Jurkat, Clone E6-1 (cell line): ENCODE measurements at places on chromosomes 12 and 14.

DNA sequence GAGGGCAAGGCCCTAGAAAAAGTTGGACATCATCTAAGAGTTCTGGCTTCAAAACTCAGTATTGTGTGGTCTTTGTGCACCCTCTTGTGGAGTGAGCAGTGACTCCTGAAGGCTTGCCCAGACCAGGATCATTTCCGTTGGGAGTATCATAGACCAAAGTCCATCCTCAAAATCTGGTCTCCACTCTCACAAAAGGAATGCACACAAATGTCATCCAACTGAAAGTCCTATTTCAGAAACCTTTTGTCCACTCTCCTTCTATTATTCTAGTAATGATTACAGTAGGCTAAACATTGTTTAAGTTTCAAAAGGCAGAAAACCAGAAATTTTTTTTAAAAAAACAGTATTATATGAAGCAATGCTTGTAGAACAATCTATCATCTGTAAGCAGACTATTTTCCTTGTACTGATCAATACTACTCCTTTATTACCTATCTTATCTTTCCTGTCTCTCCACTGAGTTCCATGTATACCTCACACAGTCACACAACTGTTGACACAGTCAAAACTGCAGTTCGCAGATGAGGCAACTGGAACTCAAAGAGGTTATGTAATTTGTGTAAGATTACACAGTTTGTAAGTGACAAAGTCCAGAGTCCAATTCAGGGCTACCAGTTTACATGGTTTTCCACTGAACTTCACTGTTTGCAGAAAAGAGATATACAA, 41.4 kb downstream of the COX16 start:
- DNase-seq = peak; percentile 12

DNA sequence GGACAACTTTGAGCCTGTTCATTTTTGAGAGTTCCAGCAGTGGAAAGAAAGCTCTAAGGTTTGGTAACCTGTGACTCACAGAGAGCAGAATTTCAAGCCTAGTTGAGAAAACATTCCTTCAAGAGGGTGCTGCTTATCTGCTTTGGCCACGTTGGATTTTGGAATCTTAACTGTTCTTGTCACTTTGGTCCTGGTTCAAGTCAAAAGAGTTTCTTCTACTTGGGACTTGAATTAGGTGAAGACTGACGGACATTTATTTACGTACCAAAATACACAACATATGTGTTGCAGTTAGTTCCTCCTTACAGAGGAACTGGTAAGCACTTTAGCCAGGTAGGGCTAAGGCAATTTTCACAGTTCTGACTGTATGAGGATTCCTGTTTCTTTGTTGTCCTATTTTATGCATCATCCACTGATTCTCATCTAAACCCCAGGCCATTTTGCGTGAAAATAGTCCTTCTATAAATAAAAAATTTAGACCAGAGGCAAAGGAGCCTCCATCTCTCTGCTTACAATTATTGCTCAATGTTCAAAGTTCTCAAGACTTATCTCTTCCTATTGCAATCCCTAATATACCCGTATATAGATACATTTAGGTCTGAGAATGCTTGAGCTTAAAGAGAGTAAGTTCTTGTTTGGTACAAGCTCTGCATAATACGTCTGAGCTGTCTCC, 580.9 kb downstream of the DIO2 start:
- no peak for DNase-seq

- DNase-seq = no peak
Observed at GRCh38 chr12:85279449-85280164, 413 bp upstream of the ALX1 start.

GRCh38 chr12:104748790-104749189, 209.3 kb downstream of the SLC41A2 start:
- DNase-seq = no peak

- DNase-seq = no peak
Observed at GRCh38 chr14:32669391-32669790, 269.3 kb upstream of the NPAS3 start.

DNA sequence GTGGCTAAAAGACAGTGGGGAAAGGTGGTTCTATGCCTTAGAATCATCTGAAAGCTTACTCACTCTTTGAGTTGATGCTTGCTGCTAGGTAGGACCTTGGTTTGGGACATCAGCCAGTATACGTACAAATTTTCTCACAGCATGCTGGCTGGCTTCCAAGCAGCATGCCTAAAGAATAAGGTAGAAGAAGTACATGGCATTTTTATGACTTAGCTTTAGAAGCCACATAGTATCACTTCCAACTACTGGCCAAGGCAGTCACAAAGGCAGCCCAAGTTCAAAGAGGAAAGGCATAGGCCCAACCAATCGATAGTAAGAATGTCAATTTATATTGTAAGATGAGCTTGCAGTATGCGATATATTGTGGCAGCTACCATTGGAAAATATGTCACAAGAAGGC, 284.2 kb upstream of the CAND1 start:
- no peak for DNase-seq

GRCh38 chr14:102622262-102622885, 29.9 kb downstream of the RCOR1 start:
- DNase-seq = no peak

DNA sequence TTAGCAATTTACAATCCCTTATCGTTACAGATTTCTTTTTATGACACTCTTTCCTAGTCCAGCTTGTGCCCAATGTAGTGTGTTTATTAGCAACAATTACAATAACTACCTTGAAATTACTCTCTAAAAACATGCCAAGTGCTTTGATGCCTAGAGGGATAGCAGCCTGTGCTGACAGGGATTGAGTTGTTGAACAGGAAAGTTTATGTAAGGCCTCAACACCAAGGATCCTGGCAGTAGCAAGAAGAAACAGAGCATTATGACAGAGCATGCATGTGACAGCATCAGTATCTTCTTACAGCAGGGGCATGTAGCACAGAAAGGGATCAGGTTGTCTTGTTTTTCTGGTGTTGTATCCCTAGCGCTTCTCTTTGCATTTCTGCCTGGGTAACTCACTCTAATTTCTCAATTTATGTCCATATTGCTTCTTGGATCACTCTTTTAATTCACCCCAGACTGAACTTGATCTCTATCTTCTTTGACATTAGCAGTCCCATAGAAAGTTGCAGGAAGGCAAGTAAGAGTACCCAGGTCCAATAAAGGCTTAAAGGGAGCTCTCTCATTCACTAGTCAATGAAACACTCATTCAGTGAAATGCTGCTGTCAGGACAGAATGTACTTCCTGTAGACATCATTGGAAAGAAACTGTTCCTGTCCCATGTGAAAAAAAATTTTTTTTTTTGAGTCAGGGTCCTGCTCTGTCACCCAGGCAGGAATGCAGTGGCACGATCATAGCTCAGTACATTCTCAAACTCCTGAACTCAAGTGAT, 220.0 kb upstream of the GRIP1 start:
- no peak for DNase-seq

- no peak for DNase-seq
Observed at GRCh38 chr12:42104784-42105183, 39.9 kb downstream of the GXYLT1 start.

- DNase-seq = no peak
Observed at GRCh38 chr12:70044167-70044566, 199.1 kb upstream of the CNOT2 start.

- DNase-seq = no peak
Observed at GRCh38 chr12:92216092-92216491, 70.4 kb upstream of the BTG1 start.

DNA sequence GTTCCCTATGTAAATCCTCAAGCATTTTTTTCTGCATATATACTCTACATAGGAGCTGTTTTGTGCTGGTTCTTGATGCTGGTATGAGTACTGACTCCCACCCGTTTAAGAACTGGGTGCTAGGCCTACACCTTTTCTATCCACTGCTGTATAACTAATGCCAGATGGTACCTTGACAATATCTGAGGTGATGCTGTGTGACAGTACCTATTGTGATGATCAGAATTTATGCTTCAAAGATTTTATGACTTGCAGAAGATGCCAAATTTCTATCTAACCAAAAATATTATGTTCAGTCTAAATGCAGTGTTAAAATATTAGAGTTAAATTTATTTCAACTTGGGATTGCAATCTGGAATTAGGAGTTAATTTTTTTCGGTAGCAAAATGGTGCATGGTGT, 272.3 kb upstream of the NOVA1 start:
- DNase-seq = no peak

- DNase-seq = no peak
Observed at GRCh38 chr12:46818642-46819041, 7.2 kb downstream of the SLC38A4 start.

DNA sequence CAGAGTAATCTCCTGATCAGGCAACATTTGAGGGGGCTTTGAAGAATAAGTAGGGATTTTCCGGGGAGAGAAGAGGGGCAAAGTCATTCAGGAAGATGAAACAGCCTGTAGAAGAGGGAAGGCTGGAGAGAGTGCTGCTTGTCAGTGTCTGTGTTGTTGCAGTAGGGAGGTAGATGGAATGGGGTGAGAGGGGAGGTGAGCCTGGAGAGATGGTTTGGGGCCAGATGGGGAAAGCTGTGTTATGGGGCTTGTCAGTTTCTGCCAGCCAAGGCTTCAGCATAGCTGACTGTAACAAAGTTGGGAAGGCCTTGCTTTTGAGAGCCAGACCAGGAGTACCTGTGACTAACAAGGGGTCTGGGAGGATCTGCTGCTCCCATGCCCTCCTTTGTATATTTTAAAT, 18.0 kb downstream of the BICD1 start:
- DNase-seq = no peak

- DNase-seq = peak; percentile 32
Observed at GRCh38 chr14:92677087-92677668, 71.2 kb downstream of the LGMN start.

DNA sequence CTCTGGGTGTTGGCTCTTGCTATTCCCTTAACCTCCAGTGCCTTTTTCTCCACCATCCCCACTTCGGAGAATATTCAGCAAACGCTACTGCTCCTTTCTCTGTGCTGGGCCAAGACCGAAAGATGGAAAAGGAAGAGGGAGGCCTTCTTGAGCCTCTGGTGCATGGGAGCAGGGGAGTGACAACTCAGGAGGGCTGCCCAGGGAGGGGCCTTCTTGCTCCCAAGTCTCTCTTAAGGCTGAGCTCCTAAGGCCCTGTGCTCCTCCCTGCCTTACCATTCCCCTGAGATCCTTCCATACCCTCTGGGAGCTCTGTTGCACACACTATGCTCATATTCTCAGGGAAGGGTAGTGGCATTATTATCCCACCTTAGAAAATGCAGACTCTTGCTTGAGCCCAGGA, 34.9 kb downstream of the SH2B3 start:
- DNase-seq = no peak

GRCh38 chr12:125243811-125244210, 178.6 kb downstream of the AACS start:
- no peak for DNase-seq

- peak; percentile 27 for DNase-seq
Observed at GRCh38 chr12:80195074-80195726, 95.9 kb downstream of the OTOGL start.

GRCh38 chr12:102848832-102849231, 68.2 kb downstream of the PAH start:
- DNase-seq = no peak

DNA sequence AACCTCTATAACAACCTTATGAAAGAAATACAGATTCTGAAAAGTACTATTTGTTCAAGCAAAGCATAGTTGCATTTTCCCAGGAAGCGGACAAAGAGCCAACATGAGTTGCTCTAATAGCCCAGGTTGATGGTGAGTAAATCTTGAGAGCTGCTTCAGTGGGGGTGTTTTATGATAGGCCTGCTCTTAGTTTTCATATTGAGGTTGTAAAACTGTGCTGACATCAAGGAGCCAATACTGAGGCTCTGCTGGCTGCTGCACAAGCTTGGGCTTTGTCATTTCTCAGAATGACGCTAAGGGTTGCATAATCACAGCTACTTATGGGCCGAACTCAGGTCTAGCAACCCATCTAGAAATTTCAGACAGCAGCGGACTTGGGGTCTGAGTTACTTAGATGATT, 11.5 kb downstream of the TBC1D30 start:
- DNase-seq = no peak

GRCh38 chr12:84069198-84069597, 843.4 kb downstream of the SLC6A15 start:
- no peak for DNase-seq

DNA sequence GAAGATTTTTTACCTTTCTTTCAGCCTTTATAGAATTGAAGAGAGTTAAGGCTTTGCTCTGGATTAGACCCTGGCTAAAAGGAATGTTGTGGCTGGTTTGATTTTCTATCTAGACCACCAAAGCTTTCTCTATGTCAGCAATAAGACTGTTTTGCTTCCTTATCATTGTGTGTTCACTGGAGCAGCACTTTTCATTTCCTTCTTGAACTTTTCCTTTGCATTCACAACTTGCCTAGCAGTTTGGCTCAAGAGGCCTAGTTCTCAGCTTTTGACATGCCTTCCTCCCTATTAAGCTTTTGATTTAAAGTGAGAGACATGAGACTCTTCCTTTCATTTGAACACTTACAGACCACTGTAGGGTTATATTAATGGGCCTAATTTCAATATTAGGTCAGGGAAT, 64.1 kb upstream of the USP15 start:
- DNase-seq = no peak

DNA sequence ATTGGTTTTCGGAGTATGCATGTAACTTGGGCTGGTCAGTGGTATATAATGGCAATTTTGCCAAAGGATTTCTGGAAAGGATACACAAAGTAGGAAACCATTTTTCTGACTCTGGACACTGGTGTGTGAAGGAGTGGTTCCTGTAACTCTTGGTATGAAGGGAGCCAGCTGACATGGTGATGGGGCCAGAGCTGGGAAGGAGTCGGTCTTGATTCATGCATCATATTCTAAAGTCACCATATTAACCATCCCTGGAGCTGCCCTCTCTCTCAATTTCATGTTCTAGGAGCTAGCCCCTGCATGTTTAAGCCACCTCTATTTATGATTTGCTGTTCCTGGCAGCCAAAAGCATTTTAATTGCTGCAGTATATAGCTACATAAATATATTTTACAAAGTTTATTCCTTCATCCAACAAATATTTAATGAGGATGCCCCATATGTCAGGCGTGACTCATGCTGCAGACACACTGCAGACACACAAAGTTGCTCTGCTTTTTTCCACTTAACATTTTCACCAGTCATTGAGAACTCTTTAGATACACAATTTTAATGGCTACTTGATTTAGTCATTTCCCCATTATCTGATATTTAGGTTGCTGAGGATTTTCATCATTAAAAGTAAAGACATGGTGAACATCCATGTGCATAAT, 78.7 kb upstream of the PSMC1 start:
- no peak for DNase-seq

GRCh38 chr12:72291175-72291574, 19.0 kb downstream of the TRHDE start:
- DNase-seq = no peak

DNA sequence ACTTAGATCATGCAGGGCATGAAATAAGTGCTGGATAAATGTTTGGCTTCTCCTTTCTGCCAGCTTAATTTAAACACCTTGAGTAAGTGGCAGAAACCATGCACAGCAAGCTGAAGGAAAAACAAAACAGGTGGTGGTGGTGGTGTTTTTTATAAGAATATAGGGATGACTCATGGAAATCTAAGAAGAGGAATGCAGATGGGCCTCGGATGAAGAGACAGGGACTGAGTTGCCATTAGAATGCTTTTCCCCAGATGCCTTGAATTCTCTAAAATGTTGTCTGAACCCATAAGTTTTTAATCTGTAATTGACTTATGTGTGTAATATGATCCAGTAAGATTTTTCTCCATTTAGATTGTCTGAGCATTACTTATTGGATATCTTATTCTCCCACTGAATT, 93.1 kb upstream of the ZDHHC17 start:
- no peak for DNase-seq

- DNase-seq = no peak
Observed at GRCh38 chr14:73492670-73493069, 1.9 kb downstream of the RIOX1 start.
